ENCODE measurements at places on chromosomes 7 and 10.

GRCh38 chr10:80187465-80188409, 17.6 kb downstream of the ANXA11 start:
- DNase-seq = no peak

DNA sequence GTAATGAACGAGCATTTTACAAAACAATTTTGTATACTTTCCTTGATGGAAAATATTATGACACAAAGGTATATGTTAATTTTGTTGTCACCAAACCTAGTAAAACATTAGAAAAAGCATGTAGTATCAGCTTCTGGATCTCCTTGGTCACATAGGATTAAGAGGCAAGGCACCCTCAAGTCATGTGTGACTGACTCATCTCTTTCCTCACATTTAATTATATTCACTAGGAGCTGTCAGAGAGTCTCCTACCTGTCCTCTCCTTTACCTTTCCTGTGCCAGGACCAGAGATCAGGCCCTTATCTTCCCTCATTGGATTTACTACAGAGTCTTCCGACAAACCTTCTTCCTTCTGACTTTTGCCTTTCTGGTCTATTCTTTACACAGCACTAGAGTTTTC, 111.3 kb upstream of the RPA3 start:
- DNase-seq = no peak

DNA sequence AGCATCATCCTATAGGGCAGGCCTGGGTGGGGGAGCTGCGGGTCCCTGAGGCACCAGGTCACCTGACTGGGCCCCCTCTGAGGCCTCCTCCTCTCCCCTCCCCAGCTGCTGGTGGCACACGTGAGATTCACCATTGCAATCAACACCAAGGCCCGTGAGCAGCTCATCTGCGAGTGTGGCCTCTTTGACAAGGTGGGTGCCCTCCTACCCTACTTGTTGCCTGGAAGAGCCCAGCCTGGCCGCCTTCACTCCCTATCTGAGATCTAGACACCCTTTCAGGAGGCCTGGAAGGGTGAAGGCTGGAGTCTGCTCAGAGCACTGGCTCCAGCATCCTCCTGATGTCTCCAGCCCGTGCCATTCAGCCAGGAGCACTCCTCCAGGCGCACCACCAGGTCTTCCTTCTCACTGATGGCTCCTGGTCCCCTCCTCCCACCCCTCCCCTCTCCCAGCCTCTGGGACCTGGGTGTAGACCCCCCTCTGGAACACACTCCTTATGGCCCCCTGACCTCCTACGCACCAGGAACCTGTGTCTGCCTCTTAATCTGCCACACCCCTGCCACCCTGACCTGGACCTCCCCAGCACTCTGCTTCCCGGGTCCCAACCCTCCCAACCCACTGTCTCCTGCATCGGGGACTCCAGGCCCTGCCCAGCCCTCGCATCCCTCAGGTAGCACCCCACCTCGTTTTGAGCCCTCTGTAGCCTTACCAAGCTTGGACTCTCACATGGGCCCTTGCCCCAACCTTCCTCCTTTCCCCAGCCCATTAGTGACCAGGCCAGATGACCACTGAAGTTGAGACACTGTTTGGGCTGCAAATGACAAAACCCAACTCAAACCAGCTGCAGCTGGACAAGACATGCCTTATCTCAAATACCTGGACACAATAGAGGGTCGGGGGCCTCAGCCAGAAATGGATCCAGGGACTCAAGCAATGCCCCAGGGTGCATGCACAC, 67.5 kb downstream of the ALOX5 start:
- no peak for DNase-seq

GRCh38 chr7:96800824-96801223, 91.2 kb upstream of the SEM1 start:
- DNase-seq = no peak

GRCh38 chr10:6299234-6299633, 96.5 kb downstream of the PFKFB3 start:
- no peak for DNase-seq

GRCh38 chr7:15620491-15621185, 58.8 kb upstream of the AGMO start:
- no peak for DNase-seq

DNA sequence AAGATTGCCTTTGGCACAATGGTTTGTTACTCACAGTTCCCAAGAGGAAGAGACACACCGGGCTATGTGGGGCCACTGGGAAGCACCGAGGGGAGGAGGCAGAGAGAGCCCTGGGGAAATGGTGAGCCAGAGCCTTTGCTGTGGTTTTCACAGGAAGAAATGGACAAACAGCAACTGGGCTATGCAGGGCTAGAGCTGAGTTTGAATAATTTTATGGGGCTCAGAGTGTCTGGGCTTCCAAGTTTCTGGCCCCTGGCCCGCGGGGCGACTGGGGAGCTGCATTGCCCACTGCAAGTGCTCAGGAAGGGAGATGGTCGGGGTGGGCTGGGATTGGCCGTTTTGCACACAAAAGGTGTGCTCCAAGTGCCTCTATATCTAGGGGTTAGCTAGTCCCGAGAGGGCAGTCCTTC, 92.6 kb downstream of the CHST15 start:
- DNase-seq = no peak

- DNase-seq = no peak
Measured at GRCh38 chr10:96271016-96271815, at the start of gene BLNK. Gene BLNK, minus strand, starts transcription at chr10:96271569. Its CDS starts 171 bp downstream, at chr10:96271398.

GRCh38 chr7:42156967-42157721, 79.9 kb downstream of the GLI3 start:
- DNase-seq = no peak

DNA sequence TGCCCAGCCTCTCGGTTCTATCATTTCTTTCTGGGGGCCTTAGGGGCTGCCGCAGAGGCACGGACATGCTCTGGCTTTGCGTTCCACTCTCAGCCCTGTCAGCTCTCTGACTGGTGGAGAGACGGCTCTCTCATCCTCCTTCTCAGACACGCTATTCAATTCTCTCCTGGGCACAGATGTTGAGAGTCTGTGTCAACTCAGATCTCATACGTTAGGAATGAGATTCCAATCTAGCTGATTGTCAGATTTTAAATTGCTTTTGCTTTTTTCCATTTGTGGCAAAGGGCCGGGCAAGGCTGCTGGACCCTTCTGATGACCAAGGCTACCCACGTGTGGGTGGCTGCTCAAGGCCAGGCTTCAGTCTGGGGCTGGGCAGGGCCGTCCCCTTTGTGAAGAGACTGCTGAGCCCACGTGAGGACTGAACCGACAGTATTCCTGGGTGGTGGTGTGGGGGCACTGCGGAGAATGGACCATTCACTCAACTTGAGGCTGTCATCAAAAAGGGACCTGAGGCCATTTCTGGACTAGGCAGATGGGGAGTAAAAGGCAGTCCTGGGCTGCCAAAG, 71.5 kb downstream of the CLEC2L start:
- no peak for DNase-seq

DNA sequence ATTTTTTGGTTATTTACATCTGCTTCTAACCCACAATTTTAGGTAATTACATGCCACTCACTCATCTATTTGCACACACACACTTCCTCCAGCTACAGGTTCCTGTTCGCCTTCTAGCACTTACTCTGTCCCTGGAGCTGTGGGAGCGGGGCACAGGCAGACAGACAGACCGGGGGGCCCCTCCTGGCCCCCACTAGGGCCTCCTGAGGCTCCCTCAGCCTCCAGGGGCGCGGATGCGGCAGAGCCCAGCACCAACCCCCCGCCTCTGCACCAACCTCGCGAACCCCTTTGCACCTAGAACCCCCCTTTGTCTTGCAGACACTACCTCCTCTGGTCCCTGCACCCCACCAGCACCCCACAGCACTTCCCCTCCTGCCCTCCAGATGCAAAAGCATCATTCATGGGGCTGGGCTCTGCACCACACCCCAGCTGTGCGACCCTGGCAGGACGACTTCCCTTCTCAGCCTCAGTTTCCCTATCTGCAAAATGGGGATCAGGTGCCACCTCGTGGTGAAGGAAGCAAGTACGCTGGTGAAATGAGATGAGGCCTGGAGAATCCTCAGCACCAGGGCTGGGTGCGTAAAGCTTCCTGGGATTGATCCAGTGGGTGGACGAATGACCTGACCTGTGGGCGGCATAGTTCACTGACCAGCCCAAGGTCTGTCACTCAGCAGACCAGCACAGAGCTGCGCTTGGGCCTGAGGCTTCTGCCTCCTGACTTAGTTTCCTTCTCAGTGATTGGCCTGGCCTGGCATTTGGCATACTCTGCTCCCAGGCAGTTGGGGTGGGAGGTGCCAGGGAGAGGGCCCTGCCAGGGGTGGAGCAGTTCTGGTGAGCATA, 37.9 kb downstream of the ELFN1 start:
- DNase-seq = no peak

- no peak for DNase-seq
Measured at GRCh38 chr10:95181726-95182125, 12.3 kb upstream of the ACSM6 start.

DNA sequence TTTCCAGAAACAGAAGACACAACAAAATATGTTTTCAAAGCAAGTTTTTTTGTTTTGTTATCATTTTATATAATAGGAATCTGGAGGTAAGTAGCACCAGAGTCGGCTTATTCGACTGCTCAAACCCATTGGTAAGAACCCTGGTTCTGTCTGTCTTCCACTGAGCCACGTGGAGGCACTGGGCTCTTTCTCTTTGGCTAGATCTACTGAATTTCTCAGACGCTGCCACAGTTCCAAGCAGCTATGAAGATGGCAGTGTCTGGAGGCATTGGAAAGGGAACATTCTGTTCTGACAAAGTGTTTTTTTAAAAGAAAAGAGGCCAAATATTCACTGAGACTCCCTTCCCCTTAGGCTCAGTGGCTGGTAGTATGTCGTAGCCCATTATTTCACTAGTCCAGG, 338.8 kb downstream of the NRG3 start:
- no peak for DNase-seq

GRCh38 chr7:88344956-88345832, 38.5 kb upstream of the STEAP4 start:
- DNase-seq = no peak

- no peak for DNase-seq
Measured at GRCh38 chr10:113071446-113071845, 121.4 kb downstream of the TCF7L2 start.

- no peak for DNase-seq
Measured at GRCh38 chr7:5020098-5020497, 25.6 kb upstream of the RBAK start.

- DNase-seq = no peak
Measured at GRCh38 chr10:89343089-89343767, 15.4 kb downstream of the IFIT3 start.

GRCh38 chr7:83149466-83149865, 13.2 kb downstream of the PCLO start:
- DNase-seq = no peak

DNA sequence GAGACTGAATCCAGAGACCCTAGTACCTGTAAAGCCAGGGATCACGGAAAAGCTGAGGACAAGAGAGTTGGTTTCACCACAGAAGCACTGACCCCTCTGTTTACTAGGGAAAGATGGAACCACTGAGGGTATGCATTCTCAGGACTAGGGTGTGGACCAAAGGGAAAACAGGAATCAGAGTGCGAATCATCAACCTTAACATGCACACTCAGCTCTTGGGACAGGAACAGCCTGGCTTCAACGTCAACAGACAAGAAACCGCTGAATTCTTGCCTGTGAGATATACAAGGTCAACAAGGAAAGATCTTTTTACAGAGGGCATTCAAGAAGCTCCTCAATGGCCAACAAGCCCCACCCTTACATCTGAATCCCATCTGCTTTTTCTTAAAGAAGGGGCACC, 14.9 kb downstream of the TNRC18 start:
- no peak for DNase-seq

DNA sequence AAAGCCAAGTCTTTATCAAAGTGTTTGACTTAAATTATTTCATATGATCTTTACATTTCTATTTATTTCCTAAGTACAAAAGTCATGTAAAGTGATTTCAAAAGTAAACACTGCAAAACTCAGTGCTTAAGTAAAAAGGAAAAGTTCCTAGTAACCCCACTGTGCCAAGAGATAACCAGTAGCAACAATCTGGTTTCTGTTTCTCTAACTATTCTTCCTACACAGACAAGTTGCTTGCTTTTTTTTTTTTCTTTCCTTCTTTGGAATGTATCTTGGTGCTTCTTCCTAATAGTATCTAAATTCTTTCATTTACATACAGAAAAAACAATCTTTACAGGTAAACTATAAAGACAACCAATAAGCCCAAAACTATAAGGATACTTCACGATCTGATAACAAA, 3.1 kb downstream of the JCAD start:
- no peak for DNase-seq

DNA sequence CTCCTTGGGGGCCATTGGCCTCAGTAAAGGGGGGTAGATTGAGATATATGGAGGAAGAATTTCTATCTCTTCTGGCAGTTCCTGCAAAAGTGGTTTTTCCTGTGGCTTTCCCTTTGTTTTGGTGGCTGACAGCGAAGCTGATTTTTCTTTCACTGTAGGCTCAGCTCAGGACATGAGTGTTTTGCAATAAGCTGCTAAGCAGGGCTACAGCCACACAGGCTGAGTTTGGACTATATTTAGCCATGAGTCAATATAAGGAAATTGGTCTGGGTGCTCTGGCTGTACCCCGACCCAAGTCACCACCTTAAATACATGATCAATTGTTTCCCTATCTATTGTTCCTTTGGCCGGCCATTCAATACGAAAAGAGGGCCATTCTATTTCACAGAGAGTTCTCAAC, 212.7 kb upstream of the KCND2 start:
- no peak for DNase-seq

- DNase-seq = no peak
Measured at GRCh38 chr10:48184224-48184623, 90.3 kb downstream of the FRMPD2 start.

GRCh38 chr7:107224374-107225223, 55.8 kb downstream of the HBP1 start:
- DNase-seq = no peak
